Tibial artery (tissue), 4 donors: ENCODE measurements at places on chromosomes 2 and 18.
A peak's percentile ranks its signal among the peaks of the same experiment; 100 is the strongest.

DNA sequence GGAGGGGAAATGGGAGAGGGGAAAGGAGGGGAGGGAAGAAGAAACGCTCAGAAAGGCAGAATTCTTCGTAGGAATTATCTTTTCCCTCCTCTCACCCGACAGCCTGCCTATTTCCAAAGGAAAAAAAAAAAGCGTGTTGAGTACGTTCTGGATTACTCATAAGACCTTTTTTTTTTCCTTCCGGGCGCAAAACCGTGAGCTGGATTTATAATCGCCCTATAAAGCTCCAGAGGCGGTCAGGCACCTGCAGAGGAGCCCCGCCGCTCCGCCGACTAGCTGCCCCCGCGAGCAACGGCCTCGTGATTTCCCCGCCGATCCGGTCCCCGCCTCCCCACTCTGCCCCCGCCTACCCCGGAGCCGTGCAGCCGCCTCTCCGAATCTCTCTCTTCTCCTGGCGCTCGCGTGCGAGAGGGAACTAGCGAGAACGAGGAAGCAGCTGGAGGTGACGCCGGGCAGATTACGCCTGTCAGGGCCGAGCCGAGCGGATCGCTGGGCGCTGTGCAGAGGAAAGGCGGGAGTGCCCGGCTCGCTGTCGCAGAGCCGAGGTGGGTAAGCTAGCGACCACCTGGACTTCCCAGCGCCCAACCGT, at the start of gene GAD1:
Gene GAD1, plus strand, starts transcription at position 384 of the 589 bp plus-strand sequence. CDS start 1,705 bp downstream, outside the sequence.
- peak; percentile 74 for DNase-seq
- H3K36me3 ChIP-seq: no peaks in the 10 kb centered on the region
- peaks cover 69% of the 10 kb centered on the region for H3K27me3 ChIP-seq
- H3K4me3 ChIP-seq: peak within 1 kb of the TSS; percentile 51
- H3K4me1 ChIP-seq: no peaks in the 10 kb centered on the region

DNA sequence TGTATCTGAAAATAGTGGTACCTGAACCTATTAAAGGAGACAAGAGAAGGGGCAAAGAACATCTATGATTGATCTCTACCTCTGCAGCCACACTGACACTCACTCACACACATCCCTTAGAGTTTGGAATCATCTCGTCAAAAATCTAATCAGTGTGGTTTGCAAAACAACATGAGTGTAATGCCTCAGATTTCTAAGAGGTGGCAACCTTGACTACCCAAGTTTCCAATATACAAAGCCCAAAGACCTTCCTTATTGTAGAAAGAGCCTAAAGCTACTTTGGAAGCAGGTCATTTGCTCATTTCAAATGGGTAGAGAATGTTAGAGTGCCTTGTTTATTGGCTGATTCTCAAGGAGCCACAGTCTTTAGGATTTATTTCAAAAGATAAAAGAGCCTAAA, 444.9 kb downstream of the ARHGAP15 start:
- no peaks in the 10 kb centered on the region for H3K4me1 ChIP-seq
- no peaks in the 10 kb centered on the region for H3K36me3 ChIP-seq
- H3K27me3 ChIP-seq: no peaks in the 10 kb centered on the region
- DNase-seq: no peak
- H3K4me3 ChIP-seq: no peak overlapping the region

DNA sequence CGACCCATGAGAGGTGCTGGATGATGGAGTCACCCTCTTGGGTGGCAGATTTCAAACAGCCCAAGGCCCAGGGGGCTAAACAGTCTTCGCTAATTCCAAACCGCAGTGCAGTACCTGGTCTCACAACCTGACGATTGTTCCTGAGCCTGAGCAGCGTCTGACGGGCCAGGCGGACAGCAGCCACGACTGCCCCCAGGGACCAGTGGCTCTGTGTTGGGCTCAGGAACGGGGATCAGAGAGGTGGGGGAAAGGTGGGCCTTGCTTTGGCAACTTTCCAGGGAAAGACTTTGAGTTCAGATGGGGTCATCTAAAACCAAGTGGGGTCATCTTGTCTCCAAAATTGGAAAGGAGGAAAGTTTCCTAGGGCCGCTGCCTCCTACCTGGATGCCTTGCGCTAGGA, 492 bp downstream of the COLEC11 start:
- no peak for DNase-seq
- H3K4me3 ChIP-seq: no peak overlapping the region
- H3K27me3 ChIP-seq: no peaks in the 10 kb centered on the region
- no peaks in the 10 kb centered on the region for H3K36me3 ChIP-seq

- DNase-seq: no peak
- no peak overlapping the region for H3K4me3 ChIP-seq
- H3K4me1 ChIP-seq: peaks cover 9% of the 10 kb centered on the region
- H3K27ac ChIP-seq: no peak overlapping the region
- H3K27me3 ChIP-seq: no peaks in the 10 kb centered on the region
Observed at GRCh38 chr2:226450141-226450540, 349.5 kb downstream of the IRS1 start.

DNA sequence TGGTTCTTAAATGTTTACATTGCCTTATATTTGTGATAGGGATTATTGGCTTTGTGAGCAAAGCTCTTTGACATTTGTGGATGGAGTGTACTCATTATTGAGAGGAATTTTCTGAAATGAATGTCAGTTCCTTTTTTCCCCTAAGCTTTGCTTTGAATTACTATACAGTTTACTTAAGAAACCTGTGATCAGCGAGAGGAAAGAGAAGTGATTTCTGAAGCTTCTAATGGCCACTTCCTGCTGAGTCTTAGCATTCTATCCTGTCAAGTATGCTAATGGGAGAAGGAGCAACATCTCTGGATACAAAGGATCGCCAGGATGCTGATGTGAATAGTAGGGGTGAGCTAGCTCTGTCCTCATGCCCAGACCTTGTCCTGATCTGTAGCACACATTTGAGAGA, 47.8 kb upstream of the MGAT5 start:
- no peak for DNase-seq
- peaks cover 39% of the 10 kb centered on the region for H3K4me1 ChIP-seq
- H3K27ac ChIP-seq: peak overlapping the region; percentile 48
- H3K4me3 ChIP-seq: no peak overlapping the region
- H3K36me3 ChIP-seq: no peaks in the 10 kb centered on the region
- H3K27me3 ChIP-seq: no peaks in the 10 kb centered on the region

DNA sequence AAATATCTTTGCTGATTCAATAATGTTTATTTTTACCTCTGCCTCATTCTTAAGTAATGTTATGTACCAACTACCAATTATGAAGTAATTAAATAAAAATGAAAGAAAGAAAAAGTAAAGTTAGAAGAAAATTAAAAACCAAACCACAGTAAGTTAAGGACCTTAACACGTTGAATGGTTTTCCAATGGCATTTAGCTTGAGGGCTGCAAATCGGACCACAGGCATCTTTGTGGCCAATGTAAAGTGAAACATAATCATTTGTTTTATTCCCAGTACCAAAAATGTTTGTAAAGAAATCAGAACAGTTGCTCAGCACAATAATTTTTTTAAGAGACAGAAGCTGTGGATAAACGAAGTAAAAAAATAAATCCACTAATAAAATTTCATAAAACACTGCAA, 1455.5 kb upstream of the ZEB2 start:
- no peaks in the 10 kb centered on the region for H3K36me3 ChIP-seq
- no peaks in the 10 kb centered on the region for H3K27me3 ChIP-seq
- DNase-seq: no peak
- no peaks in the 10 kb centered on the region for H3K4me1 ChIP-seq
- H3K4me3 ChIP-seq: no peak overlapping the region

- no peaks in the 10 kb centered on the region for H3K4me1 ChIP-seq
- no peak overlapping the region for H3K27ac ChIP-seq
- no peak overlapping the region for H3K4me3 ChIP-seq
- DNase-seq: no peak
Observed at GRCh38 chr18:53984021-53984420, 240.4 kb downstream of the MBD2 start.

DNA sequence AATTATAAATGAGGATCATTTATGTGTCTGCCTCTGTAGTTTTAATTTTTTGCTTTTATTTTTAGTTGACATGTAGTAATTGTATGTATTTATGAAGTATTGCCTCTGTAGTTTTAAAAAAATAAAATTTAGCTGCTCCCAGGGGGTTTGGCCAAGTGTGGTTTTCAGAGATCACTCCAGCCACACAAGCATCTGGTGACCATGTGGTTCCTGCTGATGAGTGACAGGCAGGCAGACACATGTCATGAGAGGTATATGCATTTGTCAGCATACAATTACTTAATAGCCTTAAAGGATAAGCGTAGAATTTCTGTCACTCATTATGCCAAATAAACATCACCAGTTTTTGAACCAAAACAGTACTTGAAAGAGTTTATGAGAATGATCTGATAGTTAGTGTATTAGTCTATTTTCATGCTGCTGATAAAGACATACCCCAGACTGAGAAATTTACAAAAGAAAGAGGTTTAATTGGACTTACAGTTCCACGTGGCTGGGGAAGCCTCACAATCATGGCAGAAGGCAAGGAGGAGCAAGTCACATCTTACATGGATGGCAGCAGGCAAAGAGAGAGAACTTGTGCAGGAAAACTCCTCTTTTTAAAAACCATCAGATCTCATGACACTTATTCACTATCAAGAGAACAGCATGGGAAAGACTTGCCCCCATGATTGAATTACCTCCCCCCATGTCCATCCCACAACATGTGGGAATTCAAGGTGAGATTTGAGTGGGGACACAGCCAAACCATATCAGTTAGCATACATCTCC, 29.6 kb downstream of the MREG start:
- no peak overlapping the region for H3K4me3 ChIP-seq
- H3K27ac ChIP-seq: no peak overlapping the region
- no peak for DNase-seq
- H3K36me3 ChIP-seq: no peaks in the 10 kb centered on the region
- no peaks in the 10 kb centered on the region for H3K4me1 ChIP-seq

DNA sequence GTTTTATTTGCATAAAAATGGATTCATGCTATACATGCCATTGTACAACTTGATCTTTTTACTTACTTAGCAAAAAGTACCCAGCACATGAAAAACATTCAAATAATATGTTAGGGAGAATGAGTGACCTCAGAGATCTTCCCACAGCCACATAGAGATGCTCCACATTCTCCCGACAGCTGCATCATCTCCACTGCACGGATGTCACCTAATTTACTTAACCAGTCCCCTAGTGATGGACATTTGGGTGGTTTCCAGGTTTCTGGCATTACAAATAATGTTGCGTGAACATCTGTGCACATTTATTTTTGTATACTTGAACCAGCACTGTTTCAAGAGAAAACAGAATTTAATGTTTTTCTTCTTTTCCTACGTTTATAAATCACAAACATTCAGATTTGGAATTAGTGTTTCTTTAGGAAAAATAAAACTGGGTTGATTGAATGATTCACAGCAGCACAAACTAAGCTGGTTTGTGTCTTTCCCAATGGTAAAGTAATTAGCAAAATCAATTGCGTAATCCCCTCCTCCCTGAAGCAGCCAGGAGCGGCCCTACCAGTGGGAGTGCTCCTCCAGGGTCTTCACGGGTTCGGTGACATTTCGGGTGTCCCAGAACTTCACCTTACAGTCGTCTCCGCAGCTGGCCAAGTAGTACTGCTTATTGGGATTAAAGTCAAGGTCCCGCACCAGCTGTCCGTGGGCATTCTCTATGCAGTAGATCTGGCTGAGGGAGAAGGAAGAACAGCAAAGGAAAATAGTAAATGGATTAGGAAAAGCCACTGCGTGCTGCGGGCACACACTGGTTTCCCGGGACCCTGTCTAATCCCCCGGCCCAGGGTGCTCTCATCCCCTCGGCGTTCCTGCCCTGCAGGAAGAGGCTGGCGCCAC, 183.9 kb downstream of the EIPR1 start:
- H3K27ac ChIP-seq: no peak overlapping the region
- no peak overlapping the region for H3K4me3 ChIP-seq
- DNase-seq: no peak
- peaks cover 77% of the 10 kb centered on the region for H3K36me3 ChIP-seq

- no peak for DNase-seq
- H3K27ac ChIP-seq: no peak overlapping the region
- no peaks in the 10 kb centered on the region for H3K4me1 ChIP-seq
- H3K4me3 ChIP-seq: no peak overlapping the region
- H3K36me3 ChIP-seq: no peaks in the 10 kb centered on the region
Observed at GRCh38 chr2:160253440-160254188, 53.5 kb upstream of the ITGB6 start.

GRCh38 chr2:191688934-191689695, 11.2 kb downstream of the NABP1 start:
- peaks cover 14% of the 10 kb centered on the region for H3K4me1 ChIP-seq
- H3K27me3 ChIP-seq: no peaks in the 10 kb centered on the region
- H3K4me3 ChIP-seq: no peak overlapping the region

DNA sequence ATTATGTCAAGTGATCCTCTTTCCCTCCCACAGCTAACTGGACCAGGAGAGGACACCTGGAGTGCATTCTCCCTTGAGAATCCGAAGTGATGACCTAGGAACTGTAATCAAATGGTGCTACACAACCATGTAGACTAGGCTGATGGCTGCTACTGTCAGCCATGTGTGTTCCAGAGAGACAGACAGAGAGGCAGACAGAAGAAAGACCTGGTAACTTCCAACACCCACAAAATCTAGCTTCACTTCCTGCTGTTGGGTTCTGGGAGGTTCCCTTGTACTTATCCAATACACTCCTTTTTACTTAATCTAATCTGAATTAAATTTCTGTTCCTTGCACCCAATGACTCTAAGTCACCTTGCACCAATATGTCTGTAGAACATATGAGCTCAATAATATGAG, 72.3 kb downstream of the AAK1 start:
- H3K4me1 ChIP-seq: peaks cover 24% of the 10 kb centered on the region
- H3K36me3 ChIP-seq: no peaks in the 10 kb centered on the region
- H3K27ac ChIP-seq: no peak overlapping the region
- H3K27me3 ChIP-seq: no peaks in the 10 kb centered on the region
- H3K4me3 ChIP-seq: no peak overlapping the region

DNA sequence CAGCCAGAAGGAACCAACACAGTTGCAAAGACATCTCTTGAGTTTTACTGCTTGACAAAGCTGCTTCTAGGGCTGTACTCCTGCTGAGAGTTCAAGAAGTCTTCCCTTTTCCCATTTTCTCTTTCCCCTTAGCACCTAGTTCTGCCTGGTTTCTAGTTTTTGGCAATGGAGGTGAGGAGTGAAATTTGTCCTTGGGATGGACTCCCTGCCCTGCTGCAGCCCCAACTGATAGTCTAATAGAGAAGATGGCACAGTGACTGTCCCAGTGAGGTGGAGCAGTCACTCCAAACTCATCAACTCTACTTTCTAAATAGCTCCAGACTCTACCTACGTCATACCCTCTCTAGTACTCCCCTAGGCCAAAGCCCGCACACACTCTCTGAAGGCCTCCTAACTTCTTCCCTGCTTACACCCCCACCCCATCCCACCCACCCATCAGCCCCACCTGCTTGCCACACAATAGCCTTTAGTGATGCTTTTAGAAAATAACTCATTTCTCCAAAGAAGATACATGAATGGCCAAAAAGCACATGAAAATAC, 164.4 kb downstream of the DDX1 start:
- no peaks in the 10 kb centered on the region for H3K4me1 ChIP-seq
- no peaks in the 10 kb centered on the region for H3K36me3 ChIP-seq
- H3K27ac ChIP-seq: no peak overlapping the region
- no peak overlapping the region for H3K4me3 ChIP-seq

- no peak overlapping the region for H3K4me3 ChIP-seq
- no peak for DNase-seq
- H3K36me3 ChIP-seq: no peaks in the 10 kb centered on the region
- H3K4me1 ChIP-seq: no peaks in the 10 kb centered on the region
Observed at GRCh38 chr2:78908973-78909372, 116.5 kb upstream of the REG3G start.
